ENCODE measurements at places on chromosomes 3 and 15.

DNA sequence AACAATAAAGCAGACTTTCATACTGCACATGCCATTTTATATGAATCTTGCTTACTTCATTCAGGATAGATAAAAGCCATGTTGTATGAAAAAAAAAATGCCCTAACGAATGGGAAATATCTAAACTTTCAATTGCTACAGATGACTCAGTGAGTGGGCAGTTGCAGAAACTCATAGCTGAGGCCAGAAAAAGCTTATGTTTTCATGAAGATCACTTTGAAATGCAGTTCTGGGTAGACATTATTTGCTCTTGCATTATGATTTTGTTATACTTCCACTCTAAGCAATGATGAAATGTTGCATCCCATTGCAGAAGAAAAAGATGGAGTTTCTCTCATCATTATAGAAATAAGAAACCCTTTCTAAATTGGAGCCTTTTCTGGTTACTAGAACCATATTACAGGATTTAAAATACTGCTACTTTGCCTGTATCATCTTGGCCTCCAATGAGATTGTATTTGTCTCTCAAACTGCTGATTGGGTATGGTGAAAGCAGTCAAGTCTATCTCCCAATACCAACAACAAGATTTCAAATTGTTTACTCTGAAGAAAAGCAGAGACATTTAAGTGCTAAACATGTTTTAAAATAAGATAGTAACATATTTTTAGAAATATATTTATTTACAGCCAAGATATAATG, 17.0 kb downstream of the PEAK1 start:
- no peak for DNase-seq

DNA sequence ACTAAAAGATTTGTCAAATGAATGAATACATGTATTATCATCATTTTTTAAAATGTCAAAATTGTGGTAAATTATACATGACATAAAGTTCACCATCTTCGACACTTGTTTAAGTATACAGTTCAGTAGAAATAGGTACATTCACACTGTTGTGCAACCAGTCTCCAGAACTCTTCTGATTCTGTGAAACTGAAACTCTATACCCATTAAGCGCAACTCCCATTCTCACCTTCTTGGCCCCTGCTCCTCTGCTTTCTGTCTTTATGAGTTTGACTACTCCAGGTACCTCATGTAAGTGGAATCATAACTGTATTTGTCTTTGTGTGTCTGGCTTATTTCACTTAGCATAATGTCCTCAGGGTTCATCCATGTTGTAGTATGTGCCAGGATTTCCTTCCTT, 50.1 kb upstream of the KBTBD8 start:
- DNase-seq = no peak

- DNase-seq = no peak
Observed at GRCh38 chr3:172465281-172465680, 17.0 kb upstream of the GHSR start.

- no peak for DNase-seq
Observed at GRCh38 chr3:23508464-23508863, 297.3 kb upstream of the UBE2E1 start.

DNA sequence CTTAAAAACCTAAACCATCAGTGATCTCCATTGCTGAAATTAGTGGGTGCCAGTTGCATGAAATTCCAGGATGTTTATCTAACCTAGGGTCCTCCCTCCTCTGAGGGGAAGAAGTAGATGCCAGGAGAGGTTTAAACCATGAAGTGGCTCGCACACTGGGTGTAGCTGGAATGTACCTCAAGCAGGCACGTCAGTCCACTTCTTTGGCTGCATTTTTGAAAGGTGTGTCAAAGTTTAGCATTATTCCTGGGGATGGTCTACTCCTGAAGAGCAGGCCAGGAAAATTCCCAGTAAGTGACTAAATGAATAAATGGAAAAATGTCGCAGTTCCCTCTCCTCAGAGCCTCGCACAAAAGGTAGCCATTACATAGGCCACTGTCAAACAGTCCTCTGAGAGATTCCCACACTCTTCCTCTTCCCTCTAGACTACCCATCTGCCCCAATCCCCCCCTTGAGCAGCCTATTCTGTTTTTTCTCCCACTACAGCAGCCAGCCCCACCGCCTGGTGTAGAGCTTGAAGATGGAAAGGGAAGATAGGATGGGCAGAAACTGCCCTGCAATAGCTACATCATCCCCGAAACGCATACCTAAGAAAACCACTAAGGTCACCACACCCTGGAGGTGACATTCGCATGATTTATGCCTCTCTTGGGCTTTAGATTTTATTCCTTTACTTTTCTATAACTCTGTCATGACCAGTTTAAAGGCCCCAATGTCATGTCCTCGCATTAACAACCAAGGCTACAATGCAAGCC, 655 bp upstream of the TMOD3 start:
- DNase-seq = no peak

DNA sequence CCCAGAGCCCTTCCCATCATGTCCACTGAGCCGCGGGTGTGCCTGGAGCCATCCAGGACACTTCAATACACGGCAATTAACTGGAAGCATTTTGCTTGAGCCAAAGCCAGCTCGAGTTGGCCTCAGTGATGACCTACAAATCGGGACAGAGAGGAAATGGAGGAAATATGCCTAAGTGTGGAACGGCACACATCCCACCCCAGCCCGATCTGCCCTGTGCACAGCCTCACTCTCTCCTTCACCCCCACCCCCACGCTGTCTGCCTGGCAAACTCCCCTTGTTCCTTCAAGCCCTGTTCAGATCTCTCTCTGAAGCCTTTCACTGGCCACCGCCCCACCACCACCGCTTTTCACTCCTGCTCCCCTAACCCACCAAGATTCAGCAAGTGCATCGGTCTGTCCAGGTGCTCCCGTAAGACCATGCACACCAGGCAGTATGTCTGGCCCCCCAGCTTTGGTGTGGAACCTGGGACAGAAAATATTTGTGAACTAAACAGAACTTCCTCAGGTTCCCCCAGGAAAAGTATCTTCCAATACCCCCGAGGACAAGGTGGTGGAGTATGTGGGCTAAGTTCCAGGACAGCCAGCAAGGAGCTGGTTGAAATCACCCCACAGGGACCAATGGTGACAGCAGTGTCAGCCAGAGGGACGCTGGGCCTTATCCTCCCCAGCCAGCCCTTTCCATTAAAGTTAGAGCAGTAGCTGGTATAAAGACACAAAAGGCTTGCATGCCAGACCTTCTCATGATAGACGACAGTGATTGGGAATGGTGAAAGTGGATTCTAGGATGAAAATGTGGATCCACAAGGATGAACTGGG, 83.7 kb downstream of the VGLL4 start:
- no peak for DNase-seq

DNA sequence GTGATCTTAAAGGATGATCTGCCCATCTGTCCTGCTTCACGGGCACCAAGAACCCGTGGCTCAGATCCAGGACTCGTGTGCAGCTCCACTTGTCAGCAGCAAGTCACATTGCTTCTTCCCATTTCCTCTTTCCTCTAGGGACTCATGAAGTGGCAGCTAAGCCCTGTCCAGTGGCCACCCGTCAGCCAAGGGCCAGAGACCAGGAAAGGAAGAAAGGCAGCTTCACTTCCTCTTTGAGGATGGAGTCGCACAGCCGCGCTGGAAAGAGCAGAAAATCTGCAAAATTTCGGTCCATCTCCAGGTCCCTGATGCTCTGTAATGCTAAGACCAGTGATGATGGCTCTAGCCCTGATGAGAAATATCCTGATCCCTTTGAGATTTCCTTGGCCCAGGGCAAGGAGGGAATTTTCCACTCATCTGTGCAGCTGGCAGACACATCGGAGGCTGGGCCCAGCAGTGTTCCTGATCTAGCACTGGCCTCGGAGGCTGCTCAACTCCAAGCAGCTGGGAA, 28.5 kb downstream of the IL16 start:
- no peak for DNase-seq

GRCh38 chr15:70126362-70126761, 28.6 kb upstream of the TLE3 start:
- DNase-seq = no peak

DNA sequence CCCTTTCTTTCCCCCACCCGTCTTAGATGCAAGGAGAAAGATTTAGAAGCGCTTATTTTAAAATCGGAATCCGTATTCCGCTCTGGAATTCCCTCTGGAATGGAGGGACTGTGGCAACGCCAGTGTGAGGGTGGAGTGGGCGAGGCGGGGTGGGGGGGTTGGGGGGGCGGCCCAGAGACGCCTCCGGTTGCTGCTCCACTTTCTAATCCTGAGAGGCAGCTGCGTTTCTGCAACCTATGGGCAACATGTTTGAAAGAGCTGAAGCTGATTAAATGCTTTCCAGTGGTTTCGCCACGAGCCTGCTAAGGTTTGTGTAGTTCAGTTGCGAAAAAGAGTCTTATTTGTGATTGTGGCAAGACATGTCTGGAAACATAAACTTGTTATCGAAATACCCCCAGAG, at the start of gene CCK:
TSS of gene CCK (minus strand) at position 101 of the 400 bp plus-strand sequence. CDS start 2,555 bp downstream, outside the sequence.
- DNase-seq = no peak

GRCh38 chr3:113147681-113148261, 63.6 kb upstream of the BOC start:
- no peak for DNase-seq

DNA sequence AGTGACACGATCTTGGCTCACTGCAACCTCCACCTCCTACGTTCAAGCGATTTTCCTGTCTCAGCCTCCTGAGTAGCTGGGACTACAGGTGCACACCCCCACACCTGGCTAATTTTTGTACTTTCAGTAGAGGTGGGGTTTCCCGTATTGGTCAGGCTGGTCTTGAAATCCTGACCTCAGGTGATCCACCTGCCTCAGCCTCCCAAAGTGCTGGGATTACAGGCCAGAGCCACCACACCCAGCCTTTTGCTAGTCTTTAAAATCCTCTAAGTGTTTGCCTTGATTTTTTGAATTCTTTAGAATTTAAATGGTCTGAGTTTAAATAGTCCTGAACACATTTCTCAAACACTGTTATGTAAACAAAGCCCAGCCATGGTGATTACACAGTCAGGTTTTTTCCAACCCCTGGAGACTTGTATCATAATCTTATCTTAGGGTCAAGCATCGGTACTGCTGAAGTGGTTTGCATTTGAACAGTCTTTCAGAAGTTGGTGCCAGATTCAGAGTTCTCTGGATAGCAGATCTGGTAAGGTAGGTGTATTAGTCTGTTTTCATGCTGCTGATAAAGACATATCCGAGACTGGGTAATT, 28.2 kb upstream of the PIAS1 start:
- DNase-seq = no peak

- DNase-seq = no peak
Observed at GRCh38 chr3:148711981-148712666, 14.4 kb downstream of the AGTR1 start.

- no peak for DNase-seq
Observed at GRCh38 chr15:82873000-82873680, 63.7 kb downstream of the WHAMM start.

DNA sequence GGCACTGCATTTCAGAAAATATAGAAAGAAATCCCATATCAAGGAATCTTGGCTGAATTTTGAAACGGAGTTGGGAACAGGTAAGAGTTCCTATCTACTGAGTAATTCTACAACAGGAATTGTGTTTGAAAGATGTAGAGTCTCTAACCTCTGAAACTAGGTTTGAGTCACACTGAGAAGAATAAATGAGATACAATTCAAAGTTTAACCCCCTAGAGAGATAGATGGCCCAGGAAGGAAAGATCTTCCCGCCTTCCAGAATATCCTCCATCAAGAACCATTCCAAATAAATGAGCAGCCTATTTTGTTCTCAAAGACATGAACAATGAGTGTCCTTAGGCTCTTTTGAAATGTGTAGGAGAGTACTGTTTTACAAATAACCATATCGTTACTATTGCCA, 2.9 kb upstream of the ANP32A start:
- DNase-seq = no peak

DNA sequence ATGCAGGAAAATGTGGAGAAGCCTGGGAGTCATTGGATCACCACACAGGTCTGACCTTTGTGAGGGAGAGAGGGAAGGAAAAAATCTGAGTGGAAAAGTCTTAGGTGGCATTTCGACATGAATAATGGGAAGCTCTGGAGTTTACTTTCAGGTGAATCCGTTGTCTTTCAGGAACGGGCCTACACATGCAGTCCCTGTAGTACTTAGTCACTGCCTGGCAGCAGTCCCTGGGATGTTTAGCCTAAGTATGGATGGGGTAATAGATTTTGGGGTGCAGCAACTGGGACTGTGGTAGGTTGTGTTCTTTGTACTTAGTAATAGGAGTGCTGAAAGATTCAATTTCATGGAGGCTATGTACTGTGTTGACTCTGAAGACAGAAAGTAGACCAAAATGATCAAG, 227.5 kb upstream of the EPHA3 start:
- DNase-seq = no peak

- DNase-seq = no peak
Observed at GRCh38 chr3:171881251-171881650, 38.1 kb downstream of the TMEM212 start.

- DNase-seq = peak; percentile 7
Observed at GRCh38 chr3:129305592-129306091, 27.0 kb downstream of the HMCES start.

All from substantia nigra (tissue), 51 donors.